ENCODE measurements at places on chromosomes 13 and 19.

DNA sequence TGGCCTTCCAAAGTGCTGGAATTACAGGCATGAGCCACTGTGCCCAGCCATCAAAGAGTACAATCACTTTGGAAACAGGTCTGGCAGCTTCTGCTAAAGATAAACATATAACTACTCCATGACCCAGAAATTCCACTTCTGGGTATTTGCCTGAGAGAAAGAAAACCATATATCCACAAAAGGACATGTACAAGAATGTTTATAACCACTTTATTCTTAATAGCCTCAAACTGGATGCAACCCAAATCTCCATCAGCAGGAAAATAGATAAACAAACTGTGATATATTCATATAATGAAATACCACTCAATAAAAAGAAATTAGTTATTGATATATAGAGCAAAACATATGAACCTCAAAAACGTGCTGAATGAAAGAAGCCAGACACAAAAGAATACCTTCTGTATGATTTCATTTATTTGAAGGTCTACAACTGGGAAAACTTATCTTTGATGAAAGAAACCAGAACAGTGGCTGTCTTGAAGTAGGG, 40.5 kb downstream of the TEX26 start:
- DNase-seq = no peak

GRCh38 chr19:41527089-41527488, 48.9 kb upstream of the CEACAM21 start:
- DNase-seq = no peak

- no peak for DNase-seq
Observed at GRCh38 chr13:86601351-86601750, 802.1 kb upstream of the SLITRK6 start.

DNA sequence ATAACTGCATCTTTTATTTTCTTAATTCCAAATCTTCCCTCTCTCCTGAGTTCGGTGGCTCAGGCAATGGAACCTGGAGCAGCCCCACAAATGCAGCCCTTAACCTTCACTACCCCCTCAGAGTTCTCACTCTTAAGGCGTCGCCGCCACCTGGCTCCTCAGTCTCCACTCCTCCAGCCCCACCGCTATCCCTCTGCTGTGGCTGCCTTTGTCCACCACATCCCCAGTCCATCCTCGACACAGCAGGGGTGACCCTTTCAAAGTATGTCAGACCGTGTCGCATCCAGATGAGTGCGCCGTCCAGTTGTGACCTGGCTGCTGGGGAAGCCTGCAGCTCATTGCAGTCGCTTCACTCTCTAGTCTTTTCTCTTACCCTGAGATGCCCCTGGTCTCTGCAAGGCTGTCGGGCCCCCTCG, 1.0 kb downstream of the SPPL2B start:
- DNase-seq = no peak

DNA sequence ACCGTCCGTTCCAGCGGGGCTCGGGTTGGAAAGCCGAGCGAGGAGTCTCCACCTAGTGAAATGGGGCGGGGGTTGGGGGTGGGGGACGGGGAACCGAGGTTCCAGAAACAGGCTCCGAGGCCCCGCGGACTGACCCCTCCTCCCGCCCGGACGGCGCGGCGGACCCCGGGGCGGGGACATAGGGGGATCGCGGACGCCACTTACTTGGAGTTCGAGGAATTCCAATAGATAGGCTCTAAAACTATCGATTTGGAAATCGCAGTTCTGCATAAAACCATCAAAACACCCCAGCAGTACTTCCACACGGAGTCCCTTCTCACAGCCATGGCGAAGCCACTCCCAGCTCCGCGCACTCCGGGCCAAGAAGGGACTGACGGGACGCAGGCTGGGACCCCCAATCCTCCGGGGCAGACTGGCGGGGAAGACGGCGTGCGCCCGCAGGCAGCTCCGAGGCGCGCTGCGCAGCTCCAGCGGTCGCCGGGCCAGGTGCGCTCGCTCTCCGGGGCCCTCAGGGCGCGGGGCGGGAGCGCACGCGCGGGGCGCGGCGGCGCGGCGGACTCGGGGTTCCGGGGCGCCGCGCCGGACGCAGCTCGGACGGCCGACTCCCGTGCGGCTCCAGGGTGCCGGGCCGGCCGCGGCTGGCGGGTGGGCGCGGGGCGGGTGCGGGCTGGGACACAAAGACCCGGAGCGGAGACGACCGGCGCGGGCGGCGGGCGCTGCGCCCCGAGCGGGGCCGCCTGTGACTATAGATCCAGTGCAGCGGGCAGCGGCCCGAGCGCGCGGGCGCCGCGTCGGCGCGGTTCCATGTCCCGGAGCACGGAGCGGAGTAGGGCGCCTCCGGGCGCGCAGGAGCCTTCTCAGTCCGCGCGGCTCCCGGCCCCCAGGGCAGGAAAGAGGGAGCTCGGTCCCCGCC, 567 bp downstream of the EFNB2 start:
- DNase-seq = no peak

DNA sequence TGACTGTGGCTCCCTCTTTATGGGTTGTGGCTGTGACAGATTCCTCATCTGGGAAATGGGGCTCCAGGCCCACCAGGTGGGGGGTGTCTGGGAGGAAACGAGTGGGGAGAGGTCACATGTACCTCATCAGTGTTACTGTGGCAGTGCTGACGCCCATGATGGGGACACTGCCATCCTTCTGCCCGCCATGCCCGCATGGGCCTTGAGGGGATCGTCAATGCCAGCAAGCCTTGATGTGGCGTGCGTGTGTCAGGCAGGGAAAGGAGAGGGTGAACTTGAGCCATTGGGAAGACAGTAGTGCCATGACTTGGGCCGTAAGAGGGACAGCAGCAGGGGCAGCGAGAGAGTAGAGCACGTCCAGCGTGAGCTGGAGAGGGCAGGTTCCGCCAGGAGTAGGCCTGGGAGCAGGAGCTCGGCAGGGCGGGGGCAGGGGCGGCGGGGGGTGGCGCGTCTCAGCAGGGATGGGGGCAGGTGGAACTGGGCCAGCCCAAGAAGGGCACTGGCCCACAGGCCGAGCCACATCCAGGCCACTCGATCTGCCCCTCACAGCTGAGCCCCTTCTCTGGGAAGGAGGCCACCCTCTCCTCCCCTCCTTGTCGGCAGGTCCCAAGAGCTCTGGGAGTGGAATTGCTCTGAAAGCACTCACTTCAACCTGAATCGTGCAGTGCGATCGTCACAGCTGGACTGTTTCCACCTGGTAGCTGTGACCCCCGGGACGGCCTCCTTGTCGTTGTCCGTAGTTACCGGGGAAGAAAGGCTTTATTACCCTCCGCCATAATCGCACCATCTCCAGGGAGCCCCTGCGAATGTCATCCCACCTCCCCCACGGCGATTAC, 9.9 kb downstream of the KLHL26 start:
- DNase-seq = no peak

- peak; percentile 34 for DNase-seq
Observed at GRCh38 chr13:36157480-36157879, 26.3 kb upstream of the DCLK1 start.

- DNase-seq = no peak
Observed at GRCh38 chr13:83414393-83414792, 467.9 kb downstream of the SLITRK1 start.

GRCh38 chr13:46666727-46667456, 113.9 kb downstream of the LRCH1 start:
- DNase-seq = peak; percentile 79

DNA sequence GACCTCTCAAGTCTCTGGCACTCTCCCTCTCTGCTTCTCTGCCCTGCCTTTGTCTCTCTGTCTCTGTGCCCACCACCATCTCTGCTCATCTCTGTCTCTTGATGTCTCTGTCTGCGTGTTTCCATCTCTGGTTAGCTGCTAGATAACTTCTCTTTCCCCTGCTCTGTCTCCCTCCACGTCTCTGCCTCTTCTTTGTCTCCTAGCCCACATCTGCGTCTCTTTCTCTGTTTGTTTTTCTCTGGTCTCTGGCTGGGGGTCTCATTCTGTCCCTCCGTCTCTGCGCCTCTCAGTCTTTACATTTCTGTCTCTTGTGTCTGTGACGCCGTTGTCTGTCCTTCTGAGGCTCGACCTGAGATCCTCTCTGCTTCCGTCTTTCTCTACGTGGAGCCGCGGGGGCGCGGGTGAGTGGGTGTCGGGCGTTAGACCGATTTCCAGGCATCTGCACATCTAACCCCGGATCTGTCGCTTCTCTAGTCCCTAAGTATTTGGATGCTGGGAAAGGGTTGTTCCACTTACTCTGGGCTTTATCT, 386 bp downstream of the GIPR start:
- DNase-seq = no peak

GRCh38 chr19:50536662-50537305, 23.1 kb upstream of the ASPDH start:
- no peak for DNase-seq

DNA sequence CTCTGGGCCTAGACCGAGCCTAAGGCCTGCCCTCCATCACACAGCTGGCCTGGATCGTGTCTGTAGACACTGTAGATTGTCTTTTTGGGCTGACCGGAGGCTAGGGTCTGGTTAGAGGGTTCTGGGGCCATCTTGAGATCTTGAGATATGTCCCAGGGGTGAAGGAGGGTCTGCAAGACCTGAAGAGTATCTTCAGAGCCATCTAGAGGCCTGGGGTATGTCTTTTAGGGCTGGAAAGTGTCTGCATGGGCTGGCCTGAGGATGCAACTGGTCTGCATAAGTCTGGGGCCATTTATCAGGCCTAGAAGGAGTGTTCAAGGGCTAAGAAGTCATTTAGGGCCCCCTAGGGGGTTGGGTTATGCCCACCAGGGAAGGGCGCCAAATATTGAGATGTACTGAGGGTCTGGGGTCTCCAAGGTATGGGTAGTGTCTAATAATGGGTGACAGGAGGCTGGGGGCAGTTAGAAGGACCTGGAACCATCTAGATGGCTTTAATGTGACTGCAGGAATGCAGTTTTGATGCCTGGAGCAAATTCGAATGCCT, 555 bp downstream of the SCAF1 start:
- no peak for DNase-seq

DNA sequence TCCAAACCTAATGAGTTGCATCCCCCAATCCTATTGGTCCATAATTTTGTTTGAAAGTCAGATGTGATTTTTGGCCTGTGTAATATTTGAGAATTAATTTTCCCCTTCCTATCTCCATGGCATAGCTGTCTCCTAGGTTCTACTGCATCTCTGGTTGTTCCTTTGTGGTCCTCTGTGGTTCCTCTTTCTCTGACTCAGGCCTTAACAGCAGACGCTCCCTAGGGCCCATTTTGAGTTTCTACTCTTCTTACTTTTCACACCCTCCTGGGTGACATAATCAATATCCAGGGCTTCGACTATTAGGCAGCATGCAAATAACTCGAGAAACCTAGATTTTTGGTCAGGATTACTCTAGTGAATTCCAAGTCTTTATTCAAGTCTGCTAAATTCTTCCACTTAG, 160.7 kb downstream of the RFC3 start:
- no peak for DNase-seq

DNA sequence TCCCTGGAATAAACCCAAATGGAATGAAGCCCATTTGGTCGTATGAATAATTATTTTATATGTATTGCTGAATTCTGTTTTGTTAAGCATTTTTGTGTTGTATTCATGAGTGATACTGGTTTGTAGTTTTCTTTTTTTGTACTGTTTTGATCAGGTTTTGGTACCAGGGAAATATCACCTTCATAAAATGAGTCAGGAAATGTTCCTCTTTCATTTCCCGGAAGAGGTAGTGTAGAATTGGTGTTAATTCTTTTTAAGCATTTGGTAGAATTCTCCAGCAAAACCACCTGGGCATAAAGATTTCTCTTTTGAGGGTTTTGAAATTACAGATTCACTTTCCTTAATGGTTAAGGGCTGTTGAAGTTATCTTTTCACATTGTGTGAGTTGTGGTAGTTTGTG, 13.3 kb downstream of the SPATA13 start:
- DNase-seq = no peak

DNA sequence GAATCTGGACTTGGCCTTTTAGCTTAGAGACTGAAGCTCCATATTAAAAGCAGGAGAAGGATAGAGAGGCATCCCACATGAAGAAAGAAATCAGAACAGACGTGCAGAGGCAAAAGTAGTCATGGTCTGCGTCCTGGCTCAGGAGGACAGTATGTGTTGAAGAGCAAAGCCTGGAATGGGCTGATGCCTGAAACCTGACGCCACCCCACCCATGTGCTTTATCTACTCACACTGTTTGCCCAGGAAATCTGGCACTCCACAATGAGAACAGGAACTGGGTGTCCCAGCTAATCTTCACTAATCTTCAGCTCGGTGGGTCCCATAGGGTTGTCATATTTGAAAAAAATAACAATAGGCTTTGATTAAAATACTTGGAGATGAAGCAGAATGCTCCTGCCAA, 549.0 kb upstream of the GPC6 start:
- no peak for DNase-seq

All from NCI-H2081 (cell line).